ENCODE measurements at places on chromosomes 3 and 15. TPM values are rescaled to one million over a fixed set of nuclear protein-coding genes. Genes with fewer than 3 reads are reported as not detected.

Gene ITGA11
- 3.9 TPM for polyA plus RNA-seq

Gene ACKR4
- 2.2 TPM for polyA plus RNA-seq

Gene PRICKLE2
- polyA plus RNA-seq, result 19.0 TPM

Gene SCAMP5
- 24.5 TPM for polyA plus RNA-seq

Gene CCDC80
- 110 TPM for polyA plus RNA-seq

Gene GOLGA6D
- 0.11 TPM for polyA plus RNA-seq

Gene UPK1B
- 8.6 TPM for polyA plus RNA-seq

Gene DPPA2
- polyA plus RNA-seq, result 0.76 TPM

Gene FSTL1
- polyA plus RNA-seq, result 591 TPM

Gene CPLX3
- polyA plus RNA-seq, result not detected

Gene LHFPL4
- polyA plus RNA-seq, result not detected

Gene TMCO5A
- polyA plus RNA-seq, result not detected

Gene CTXND1
- 13.4 TPM for polyA plus RNA-seq

Gene GOLGA6B
- not detected for polyA plus RNA-seq

Gene FGD5
- polyA plus RNA-seq, result 22.7 TPM

Gene RBM15B
- polyA plus RNA-seq, result 40.7 TPM

Gene GOLGA8J
- 0.56 TPM for polyA plus RNA-seq

Gene THPO
- polyA plus RNA-seq, result 3.1 TPM

Gene CMTM7
- polyA plus RNA-seq, result 43.8 TPM

Gene SV2B
- polyA plus RNA-seq, result 1.2 TPM

Gene KLF15
- polyA plus RNA-seq, result 11.6 TPM

Gene ZDHHC23
- polyA plus RNA-seq, result 10.8 TPM

All from right renal cortex interstitium (tissue), 3 donors.